Stimulated activated CD8-positive, alpha-beta memory T cell treated with anti-CD3 and anti-CD28 coated beads, Interleukin-7, amount 100 ng/mL, for 1 hour (primary cell): ENCODE measurements at places on chromosomes 5 and 9.

- no peak for DNase-seq
Observed at GRCh38 chr5:132190161-132190817, 37.4 kb downstream of the P4HA2 start.

- DNase-seq, result no peak
Observed at GRCh38 chr5:175609526-175609925, 48.3 kb upstream of the HRH2 start.

DNA sequence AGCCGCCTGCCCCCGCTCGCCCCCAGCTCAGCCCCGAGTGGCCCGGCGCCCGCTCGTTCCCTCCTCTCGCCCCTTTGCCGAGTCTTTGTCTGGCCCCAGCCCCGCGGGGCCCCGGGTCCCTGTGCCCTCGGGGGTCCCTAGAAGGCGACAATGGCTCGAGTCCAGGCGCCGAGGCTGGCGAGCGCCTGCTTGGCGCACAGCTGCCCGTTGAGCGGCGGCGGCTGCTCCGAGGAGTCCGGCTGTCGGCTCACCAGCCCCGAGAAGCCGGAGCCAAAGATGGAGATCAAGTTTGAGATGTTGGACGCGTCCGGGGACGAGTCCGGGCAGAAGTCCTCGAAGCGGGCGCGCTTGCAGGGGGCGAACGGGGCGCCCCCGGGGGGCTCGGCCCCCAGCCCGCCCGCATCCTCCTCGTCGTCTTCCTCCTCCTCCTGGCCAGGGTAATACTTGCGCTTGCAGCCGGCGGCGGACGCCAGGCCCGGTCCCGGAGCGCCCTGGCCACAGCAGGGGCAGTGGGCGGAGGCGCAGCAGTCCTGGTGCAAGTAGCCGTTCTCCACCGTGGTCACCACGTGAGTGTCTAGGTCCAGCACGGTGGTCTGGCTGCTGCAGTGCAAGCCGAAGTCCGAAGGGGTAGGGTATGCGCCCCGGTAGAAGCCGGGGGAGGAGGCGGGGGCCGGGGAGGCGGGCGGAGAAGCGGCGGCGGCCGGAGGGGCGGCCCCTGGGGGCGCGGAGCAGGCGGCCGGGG, 1.2 kb downstream of the IER5L start:
- DNase-seq, result no peak

- DNase-seq, result no peak
Observed at GRCh38 chr5:39213447-39214207, 5.7 kb downstream of the FYB1 start.

DNA sequence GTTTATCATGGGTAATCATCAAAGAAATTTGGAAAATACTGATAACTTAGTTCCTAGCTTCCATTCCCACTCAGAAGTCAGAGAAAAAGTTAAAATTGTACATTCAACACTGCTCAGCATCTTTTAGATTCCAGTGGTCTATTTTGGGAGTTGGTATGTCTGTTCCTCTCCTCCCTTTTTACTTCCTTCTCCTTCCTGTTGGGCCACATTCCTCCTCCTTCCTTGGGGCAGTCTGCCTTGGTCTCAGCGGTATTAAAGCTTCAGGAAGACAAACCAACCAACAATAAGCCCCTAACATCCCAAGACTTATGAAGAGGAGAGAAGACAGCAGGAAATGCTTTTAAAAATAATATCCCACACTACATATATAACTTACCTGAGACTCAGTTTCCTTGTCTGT, 49.9 kb upstream of the SSBP2 start:
- no peak for DNase-seq

GRCh38 chr9:118331622-118332045, 627.4 kb downstream of the TLR4 start:
- DNase-seq, result no peak

- DNase-seq, result no peak
Observed at GRCh38 chr9:3857673-3858072, 331.9 kb upstream of the RFX3 start.

DNA sequence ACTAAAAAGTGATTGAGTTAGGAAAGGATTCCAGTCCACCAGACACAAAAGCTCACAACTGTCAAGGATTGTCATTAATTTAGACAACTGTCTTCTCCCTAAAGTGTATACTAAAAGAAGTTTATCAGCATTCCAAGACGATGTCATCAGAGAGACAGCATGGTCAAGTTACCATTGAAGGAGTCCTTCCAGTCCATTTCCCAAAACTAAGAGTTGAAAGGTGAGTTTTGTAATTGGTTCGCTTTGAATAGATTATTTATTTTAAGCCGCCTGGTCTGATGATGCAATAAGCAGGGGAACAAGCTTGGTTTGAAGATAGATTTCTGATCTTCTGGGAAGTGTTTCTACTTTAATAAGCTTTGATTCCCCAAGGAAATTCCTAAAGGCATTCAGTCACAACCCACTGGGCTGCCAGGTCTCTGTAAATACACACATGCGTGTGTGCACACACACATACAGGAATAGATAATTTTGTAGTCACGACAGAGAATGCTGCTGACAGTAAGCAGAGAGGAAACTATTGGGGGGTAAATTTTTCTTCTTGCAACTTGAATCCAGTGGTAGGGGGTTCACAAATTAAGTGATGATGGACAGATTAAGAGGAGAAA, 234.8 kb downstream of the PIK3R1 start:
- no peak for DNase-seq

DNA sequence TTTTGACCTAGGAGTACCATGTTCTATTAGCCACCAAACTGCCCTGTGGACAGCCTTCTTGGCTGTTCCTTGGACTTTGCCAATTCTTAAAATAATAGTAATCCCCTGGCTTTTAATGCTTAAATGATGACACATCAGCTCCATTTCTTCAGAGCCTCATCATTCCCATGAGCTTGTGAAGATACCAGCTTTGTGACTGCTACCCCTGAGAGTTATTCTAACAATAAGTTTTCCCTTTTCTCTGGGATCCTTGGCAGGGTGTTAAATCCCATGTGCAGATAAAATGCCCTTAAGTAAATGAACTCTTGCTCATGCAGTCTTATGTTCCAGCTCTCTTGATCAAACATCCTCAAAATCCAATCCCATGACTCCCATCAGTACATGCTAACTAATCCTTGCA, 415.3 kb downstream of the CETN3 start:
- no peak for DNase-seq

- no peak for DNase-seq
Observed at GRCh38 chr5:157877821-157878220, 18.9 kb upstream of the CLINT1 start.

DNA sequence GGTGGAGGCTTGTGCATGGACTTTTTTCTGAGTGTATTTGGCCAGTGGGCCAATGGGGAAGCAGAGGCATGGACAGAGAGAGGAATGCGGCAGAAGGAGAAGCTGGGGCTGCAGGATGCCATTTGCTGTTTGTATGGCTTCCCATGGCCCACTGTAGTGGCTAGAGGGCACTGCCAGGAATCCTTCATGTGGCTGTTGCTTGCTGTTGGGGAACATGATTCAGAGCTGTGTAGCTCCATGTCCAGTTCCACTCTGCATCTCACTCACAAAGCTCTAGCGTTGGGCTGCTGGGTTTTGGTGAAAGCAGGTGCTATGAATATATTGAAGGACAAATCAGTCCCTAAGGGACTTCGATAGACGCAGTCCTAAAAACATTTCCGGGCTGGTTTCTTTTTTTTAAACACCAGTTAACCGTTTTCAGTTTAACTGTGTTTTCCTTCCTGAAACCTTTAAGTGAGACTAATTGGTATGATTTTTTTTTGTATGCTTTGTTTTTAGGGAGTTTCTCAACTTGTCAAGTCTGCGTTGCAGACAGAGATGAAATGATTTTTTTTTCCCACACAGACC, 51.3 kb downstream of the SLC22A5 start:
- DNase-seq, result no peak

- DNase-seq, result no peak
Observed at GRCh38 chr9:5876711-5877110, 14.0 kb upstream of the MLANA start.

DNA sequence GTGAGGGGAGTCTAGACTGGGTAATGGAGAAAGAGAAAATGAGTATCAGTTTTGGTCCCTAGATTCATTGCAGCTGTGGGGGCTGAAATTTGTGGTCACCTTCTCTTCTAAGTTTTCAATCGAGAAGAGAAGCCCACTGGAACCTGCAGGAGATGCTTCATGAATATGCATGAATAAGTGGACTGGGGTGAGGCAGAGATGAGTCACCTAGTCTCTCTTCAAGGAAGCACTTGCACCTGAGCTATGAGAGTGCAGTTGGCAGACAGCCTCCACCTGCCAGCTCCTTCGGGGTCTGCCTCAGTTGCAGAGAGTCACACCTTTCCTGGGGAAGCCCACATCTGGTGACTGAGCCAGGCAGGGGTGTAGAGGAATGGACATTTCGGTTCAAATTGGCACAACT, 69.1 kb downstream of the ZNF366 start:
- no peak for DNase-seq

DNA sequence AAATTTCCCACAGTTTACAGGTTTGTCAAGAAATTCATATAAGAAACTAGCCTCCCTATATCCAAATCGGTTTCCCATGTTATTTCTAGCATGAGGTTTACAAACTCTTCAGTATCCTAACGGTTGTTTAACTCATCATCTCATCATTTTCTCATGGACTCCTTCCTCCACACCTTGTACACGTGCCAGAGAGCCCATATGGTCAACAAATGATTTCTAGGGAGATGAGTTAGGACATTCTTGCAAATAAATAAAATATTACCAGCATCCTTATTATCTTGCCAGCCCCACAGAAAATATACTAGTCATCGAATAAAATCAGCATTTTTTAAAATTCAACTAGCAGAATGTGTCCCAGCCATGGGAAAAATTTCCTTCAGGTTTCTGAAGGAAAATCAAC, 285.2 kb downstream of the EBF1 start:
- no peak for DNase-seq

DNA sequence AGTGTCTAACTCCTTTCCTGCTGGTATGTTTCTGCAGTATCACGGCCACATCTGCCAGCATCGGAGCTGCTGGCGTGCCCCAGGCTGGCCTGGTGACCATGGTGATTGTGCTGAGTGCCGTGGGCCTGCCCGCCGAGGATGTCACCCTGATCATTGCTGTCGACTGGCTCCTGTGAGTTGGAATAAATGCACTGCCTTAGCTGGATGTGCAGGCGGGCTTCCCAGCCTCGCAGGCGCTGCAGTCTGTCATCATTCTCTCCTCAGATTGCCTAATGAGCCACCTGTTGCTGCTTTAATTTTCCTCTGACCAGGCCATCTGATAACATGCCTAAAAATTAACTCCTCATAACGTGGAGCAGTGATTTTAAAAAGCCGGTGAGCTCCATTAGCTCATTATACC, 79.1 kb upstream of the PLPP6 start:
- DNase-seq, result no peak

- no peak for DNase-seq
Observed at GRCh38 chr5:142866563-142867275, 96.5 kb downstream of the ARHGAP26 start.

GRCh38 chr5:126896170-126896702, 119.3 kb downstream of the LMNB1 start:
- DNase-seq, result no peak

GRCh38 chr5:80411589-80412219, 3.8 kb downstream of the ZFYVE16 start:
- no peak for DNase-seq

DNA sequence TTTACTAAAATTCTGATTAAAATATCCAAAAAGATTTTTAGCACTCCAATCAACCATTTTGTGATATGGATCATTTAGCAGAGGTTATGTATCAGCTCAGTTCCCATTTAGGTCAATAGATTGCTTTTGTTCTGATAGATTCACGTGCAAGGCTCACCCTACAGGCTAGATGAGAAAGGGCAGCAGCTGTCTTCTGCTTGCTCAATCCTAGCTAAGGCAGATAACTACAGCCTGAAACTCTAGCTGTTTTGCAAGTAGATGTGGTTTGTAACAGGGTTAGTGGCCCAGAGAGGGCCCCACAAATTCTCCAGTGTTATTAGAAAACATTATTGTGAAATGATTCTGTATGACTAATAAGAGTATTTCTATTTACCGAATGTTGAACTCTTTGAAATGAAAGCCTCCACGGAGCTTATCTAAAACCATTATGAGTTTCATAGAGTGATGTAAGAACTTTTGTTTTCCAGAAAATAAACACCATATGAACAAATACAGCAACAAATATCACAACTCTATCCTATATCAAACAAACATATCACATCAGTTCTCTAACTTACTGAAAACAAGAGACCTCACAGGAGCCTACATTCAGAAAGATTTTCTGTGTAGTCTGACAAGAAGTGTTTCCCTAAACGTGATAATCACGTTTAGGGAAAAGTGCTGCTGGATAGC, 841.9 kb upstream of the ACO1 start:
- no peak for DNase-seq

- DNase-seq, result no peak
Observed at GRCh38 chr9:127991757-127992274, 11.0 kb upstream of the EEIG1 start.

GRCh38 chr9:18791074-18791473, 241.9 kb downstream of the SAXO1 start:
- no peak for DNase-seq

- peak; percentile 38 for DNase-seq
Observed at GRCh38 chr5:73451224-73452130, 2.9 kb upstream of the FOXD1 start.

GRCh38 chr9:135793221-135794056, 91.5 kb downstream of the KCNT1 start:
- no peak for DNase-seq

DNA sequence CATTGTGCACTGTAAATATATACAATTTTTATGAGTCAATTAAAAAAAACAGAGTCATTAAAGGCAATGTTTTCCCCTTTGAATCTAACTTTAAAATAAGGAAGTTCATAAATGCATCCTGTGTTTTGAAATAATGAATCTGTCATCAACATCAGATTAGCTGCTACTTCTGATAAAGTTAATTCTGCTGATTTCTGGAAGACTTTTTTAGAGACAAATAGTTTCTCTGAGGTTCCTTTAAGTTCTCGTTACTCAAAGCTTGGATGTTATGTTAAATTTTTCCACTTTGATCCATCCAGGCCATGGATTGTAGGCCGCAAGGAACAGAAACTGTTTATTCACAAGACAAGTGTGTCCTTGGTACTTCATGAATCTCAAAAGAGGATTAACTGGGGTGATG, 115.5 kb downstream of the CARTPT start:
- no peak for DNase-seq

DNA sequence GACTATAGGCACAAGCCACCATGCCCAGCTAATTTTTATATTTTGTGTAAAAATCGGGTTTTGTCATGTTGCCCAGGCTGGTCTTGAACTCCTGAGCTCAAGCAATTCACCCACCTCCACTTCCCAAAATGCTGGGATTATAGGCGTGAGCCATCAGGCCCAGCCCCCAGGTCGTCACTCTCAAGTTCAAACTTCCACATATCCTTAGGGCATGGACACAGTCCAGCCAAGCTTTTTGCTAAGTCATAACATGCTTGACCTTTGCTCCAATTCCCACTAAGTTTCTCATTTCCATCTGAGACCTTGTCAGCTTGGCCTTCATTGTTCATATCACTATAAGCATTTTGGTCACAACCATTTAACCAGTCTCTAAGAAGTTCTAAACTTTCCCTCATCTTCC, 43.9 kb upstream of the ARAP3 start:
- DNase-seq, result no peak

GRCh38 chr5:5026409-5026785, 113.7 kb upstream of the ADAMTS16 start:
- DNase-seq, result no peak

- no peak for DNase-seq
Observed at GRCh38 chr9:34989946-34990635, 546 bp downstream of the DNAJB5 start.

GRCh38 chr9:108961151-108961550, 27.0 kb downstream of the ABITRAM start:
- no peak for DNase-seq
